ENCODE measurements at places on chromosomes 11 and 22.

GRCh38 chr11:79019975-79020374, 420.9 kb downstream of the TENM4 start:
- no peak for DNase-seq

- peak; percentile 98 for DNase-seq
These were observed 145.9 kb downstream of the CEP164 start for GRCh38 chr11:117473481-117474091.

DNA sequence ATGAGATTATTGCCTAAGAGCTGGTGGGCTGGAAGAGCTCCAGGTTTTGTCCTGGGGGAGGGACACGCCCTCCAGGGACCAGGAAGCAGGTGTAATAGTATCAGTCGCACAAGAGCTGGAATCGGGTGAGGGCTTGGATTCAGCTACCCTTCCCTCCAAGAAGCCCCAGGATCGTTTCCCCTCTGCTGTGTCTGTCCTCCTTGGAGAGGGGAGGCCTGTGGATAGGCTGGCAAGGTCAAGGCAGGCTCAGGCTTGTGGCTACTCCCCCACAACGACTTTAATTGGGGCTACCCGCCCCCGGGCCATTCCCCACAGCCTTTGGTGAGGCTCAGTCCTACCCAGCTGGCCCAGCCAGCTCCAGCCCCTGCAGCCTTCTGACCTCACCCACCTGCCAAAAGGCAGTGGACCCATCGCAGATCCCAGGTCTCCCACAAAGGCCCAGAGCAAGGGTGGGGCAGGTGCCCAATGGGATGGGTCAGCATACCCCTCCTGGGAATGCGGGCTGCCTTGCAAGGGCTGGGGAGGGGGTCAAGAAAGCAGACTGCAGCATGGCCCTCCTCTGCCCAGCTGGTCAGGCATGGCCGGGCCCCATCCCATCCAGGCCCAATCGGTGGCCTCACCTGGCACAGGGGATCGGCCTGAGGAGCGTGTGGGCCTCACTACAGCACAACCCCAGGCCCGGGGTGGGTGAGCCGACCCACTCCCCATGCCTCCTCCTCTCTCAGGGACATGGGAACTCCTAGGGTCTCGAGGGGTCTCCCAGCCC, 1.0 kb downstream of the CTSD start:
- DNase-seq, result peak; percentile 12

GRCh38 chr11:104402812-104403521, 239.0 kb upstream of the PDGFD start:
- DNase-seq, result no peak

DNA sequence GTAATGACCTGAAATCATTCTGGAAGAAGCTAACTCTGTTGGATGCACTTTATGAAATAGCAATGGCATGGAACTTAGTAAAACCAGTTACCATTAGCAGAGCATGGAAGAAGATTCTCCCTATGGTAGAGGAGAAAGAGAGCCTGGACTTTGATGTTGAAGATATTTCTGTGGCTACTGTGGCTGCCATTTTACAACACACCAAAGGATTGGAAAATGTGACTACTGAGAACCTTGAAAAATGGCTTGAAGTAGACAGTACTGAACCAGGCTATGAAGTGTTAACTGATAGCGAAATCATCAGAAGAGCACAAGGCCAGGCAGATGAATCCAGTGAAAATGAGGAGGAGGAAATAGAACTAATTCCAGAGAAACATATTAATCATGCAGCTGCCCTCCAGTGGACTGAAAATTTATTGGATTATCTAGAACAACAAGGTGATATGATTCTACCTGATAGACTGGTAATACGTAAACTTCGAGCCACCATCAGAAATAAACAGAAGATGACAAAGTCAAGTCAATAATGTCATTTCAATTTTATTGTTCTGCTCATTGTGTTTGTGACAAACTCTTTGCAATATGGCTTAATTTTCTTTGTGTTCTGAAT, 2.0 kb downstream of the JRKL start:
- no peak for DNase-seq

DNA sequence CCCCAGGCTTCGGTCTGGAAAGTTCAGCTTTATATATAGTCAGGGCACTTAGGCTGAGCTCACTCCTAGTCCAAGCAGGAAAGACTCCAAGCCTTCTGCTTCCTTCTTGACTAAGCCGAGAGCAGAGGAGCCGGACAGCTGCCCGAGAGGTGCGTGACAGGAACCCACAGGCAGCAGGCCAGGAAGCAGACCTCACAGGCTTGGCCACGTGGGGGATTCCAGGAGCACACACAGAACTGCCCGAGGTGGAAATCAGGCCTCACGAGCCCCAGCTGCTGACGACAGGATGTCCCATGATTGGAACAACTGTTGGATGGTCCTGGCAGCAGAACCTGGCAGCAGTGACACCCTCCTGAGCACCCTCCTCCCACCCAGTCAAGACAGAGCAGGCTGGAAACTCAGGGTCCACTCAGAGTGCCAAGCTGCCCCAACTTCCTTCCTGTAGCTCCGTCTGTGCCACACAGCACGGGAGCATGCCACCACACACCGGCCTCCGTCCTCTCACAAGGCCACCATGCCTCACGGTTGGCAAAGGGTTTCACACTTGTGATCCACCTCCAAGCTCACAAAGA, 5.4 kb downstream of the PLA2G6 start:
- DNase-seq, result no peak

DNA sequence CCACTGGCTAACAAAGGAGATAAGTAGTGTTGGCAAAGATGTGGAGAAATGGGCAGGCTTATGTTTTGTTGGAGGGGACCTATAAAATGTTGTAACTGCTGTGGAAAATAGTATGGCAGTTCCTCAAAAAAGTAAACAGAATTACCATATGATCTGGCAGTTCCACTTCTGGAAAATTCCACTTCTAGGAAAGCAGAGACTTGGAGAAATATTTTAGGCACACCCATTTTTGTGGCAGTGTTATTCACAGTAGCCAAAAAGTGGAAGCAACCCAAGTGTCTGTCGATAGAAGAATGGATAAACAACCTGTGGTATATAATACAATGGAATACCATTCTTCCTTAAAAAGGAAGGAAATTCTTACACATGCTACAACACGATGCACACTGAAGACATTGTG, 57.0 kb upstream of the ADORA2A start:
- DNase-seq, result no peak

DNA sequence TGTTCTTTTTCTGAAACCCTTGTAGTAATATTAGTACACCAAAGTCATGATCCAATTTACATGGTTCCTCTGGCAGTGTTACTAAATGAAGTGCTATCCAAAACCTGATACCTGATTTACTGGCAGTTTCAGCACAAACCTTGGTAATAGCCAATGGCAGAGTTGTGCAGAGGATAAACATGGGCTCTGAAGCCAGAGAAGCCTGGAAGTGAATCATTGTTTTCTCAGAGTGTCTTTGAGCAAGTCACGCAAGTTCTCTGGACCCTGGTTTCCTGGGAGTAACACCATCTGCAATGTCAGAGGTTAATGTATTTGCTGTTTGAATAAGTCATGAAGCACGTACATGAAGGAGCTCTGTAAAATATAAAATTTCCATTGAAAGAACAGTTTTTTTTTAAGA, 222.3 kb upstream of the NARS2 start:
- no peak for DNase-seq

GRCh38 chr22:27073601-27074425, 416.4 kb downstream of the MIAT start:
- no peak for DNase-seq

DNA sequence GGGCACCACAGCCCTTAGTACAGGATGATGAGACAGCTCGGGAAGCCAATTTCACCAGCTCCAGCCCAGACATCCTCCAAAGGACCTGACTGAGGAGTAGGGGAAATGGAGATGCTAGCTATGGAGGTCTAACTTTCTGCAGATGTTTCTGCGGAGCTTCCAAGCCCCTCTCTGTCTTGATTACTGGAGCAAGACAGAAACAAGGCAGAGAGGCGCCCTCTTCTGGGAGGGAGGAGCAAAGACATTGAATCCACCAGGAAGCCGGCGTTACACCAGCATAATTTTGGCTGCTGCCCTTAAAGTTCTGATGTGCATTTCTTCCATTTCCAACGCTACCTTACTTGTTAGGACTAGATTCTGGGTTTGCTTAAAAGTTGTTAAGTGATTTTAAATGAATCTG, 107.3 kb upstream of the HSD17B12 start:
- DNase-seq, result peak; percentile 15

GRCh38 chr11:33804471-33804870, 30.2 kb upstream of the FBXO3 start:
- DNase-seq, result no peak

GRCh38 chr11:96342014-96342960, 708 bp downstream of the MAML2 start:
- DNase-seq, result no peak

DNA sequence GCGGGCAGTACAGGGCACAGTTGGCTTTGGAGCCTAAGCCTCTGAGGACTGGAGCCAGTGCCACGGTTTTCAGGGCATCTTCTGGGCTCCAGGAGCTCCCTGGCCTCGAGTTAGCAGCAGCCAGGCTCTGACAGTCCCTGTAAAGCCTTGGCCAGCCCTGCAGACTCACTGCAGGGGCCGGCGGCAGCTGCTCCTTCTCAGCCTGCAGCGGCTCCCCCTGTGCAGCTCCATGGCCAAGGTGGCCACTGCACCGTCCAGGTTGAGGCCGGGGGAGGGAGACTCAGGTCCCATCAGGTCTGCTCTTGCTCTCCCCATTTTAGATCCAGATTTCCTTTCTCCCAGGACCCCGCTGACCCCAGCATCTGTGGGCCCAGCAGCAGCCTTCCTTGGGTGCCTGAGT, 1461.1 kb downstream of the BRD1 start:
- no peak for DNase-seq

DNA sequence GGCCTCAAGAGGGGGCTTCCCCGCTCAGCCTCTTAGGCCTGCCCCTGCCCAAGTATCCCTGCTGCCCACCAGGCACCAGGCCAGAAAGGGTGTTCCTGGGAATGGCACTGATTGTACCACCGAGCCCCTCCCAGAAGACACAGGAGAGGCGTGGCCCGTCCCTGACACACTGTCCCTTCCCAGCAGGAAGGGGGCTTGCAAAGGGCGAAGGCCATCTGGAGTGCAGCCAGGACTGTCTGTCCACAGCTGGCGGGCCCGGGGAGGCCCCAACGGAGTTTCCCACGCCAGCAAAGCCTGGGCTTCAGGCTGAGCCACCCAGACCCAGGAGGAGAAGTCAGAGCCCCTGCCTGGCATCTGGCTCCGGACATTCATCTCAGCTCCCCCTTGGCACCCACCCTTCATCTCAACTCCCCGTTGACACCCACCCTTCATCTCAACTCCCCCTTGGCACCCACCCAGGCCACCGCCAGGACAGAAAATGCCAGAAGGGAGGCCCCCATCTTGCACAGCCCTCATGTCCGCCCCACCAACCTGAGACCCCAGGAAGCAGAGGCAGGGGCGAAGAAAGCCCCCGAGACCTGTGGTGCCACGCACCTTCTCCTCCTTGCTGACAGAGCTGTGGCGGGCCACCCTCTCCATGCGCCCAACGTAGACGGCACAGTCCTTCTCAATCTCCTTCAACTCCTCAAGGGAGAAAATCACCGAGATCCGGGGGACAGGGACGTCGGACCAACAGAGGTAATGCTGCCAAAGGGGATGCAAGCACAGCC, 19.4 kb downstream of the TUBGCP6 start:
- DNase-seq, result no peak

GRCh38 chr11:95917193-95918036, 6.5 kb downstream of the MTMR2 start:
- peak; percentile 89 for DNase-seq

DNA sequence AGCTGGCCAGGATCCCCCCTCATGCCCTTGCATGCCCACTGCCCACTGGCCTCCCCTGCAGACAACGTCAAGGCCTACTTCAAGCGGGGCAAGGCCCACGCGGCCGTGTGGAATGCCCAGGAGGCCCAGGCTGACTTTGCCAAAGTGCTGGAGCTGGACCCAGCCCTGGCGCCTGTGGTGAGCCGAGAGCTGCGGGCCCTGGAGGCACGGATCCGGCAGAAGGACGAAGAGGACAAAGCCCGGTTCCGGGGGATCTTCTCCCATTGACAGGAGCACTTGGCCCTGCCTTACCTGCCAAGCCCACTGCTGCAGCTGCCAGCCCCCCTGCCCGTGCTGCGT, 7.9 kb downstream of the AIP start:
- no peak for DNase-seq

DNA sequence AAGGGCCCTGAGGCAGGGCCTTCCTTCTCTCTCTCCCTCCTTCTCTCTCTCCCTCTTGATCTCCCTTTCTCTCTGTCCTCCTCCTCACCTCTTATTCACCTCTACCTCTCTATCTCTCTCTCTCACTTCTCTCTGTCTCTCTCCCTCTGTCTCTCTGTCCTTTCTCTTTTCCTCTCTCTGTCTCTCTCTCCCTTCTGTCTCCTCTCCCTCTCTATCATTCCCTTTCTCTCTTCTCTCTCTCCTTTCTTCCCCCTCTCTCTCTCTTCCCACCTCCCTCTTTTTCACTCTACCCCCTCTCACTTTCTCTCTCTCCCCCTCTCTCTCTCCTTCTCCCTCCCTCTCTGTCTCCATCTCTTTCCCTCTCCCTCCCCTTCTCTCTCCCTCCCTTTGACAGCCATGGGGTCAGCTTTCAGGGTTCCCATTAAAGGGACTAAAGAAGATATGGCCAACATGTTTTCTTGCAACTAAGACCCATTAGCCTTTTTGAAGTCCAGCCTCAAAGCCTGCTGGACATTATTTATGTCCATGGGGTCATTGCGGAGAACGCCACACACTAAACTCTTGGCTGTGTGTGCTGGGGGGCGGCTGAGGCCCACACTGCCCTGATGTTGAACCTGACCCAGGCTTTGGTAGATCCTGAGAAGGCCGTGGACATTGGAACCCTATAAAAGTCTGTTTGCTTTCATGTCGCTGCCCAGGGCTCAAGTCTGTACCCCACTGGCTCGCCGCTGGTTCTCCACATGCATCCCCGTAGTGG, 15.0 kb downstream of the ANO1 start:
- no peak for DNase-seq

GRCh38 chr11:47185305-47186075, 744 bp downstream of the PACSIN3 start:
- no peak for DNase-seq

GRCh38 chr11:14190992-14191778, 167.8 kb downstream of the RRAS2 start:
- DNase-seq, result no peak

GRCh38 chr11:46050662-46051061, 70.6 kb downstream of the PHF21A start:
- peak; percentile 44 for DNase-seq

- no peak for DNase-seq
These were observed 114.4 kb downstream of the CADM1 start for GRCh38 chr11:115389790-115390189.

- no peak for DNase-seq
These were observed 62.6 kb upstream of the PHF21B start for GRCh38 chr22:45072322-45072903.

DNA sequence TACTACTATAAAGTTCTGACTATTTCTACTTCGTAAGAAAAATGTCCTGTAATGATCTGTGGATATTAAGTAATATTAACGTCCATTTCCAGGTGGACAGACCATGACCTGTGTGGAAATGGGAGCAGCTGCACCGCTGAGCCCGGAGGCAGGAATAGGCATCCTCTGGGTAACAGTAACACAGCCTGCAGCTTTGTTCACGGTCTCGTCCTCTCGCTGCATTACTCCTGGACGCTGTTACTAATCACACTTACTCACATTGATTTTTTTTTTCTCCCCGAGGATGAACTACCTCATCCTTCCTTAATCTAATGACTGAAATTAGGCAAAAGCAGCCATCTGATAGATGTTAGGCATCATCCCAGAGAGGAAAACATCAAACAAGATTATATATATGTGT, 345.7 kb upstream of the NARS2 start:
- no peak for DNase-seq

- DNase-seq, result no peak
These were observed 107.0 kb upstream of the THY1 start for GRCh38 chr11:119529936-119530335.
